Amygdala (tissue), 56 donors: ENCODE measurements at places on chromosomes 3 and 15.

DNA sequence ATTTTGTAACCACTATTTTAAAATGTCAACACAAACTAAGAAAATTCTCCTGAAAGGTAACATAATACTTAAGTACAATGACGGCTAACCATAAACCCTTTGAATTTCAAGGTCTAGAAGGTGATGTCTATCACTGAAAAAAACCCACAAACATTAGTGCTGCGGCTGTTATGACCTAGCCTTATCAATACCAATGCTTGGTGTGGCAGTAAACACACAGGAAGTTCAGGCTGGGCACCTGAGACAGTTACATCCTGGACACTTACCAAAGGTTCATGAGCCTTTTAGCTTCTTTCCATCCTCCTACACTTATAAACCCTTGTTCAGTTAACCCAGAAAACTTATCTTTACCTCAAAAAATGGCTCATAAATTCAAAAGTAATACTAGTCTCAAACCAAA lies 5.8 kb downstream of the HSPBAP1 start:
- no peak for DNase-seq

DNA sequence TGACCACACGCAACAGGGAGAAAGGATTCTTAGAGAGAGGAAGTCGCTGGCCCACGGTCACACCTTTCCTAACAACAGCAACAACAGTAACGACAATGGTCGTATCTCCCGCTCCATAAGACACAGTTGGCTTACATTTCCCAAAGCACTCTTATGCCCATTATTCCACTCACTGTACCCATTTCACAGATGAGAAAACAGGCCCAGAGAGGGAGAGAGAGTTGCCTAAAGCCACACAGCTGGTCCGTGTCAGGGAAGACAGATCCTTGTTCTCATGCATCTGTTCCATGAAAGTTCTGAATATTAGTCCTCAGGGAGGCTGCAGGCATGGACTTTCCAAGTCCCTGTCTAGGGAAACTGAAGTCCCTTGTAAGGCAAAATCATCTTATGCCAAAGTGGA lies 42.0 kb upstream of the ATP2B2 start:
- DNase-seq = no peak

- no peak for DNase-seq
Observed at GRCh38 chr3:195394024-195394423, 48.8 kb downstream of the ACAP2 start.

- DNase-seq = no peak
Observed at GRCh38 chr3:31861826-31862225, 119.2 kb downstream of the OSBPL10 start.

DNA sequence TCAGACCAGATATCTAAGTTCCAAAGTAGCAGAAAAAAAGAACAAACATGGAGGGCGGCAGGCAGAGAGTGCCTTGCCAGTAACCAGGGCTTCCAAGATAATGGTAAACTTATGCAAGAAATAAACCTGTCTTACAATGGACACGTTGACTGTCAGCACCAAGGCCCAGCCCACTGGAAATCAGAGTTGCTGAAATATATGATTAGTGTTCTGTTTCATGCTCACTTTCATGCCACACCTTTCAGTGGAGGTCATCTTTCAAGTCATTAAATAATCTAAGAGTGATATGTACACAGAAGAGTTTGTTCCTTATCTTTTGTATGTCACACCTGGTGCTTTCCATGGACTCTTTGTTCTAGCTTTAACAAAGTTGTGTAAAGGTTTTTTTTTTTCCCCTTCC lies 358.1 kb downstream of the MECOM start:
- no peak for DNase-seq

DNA sequence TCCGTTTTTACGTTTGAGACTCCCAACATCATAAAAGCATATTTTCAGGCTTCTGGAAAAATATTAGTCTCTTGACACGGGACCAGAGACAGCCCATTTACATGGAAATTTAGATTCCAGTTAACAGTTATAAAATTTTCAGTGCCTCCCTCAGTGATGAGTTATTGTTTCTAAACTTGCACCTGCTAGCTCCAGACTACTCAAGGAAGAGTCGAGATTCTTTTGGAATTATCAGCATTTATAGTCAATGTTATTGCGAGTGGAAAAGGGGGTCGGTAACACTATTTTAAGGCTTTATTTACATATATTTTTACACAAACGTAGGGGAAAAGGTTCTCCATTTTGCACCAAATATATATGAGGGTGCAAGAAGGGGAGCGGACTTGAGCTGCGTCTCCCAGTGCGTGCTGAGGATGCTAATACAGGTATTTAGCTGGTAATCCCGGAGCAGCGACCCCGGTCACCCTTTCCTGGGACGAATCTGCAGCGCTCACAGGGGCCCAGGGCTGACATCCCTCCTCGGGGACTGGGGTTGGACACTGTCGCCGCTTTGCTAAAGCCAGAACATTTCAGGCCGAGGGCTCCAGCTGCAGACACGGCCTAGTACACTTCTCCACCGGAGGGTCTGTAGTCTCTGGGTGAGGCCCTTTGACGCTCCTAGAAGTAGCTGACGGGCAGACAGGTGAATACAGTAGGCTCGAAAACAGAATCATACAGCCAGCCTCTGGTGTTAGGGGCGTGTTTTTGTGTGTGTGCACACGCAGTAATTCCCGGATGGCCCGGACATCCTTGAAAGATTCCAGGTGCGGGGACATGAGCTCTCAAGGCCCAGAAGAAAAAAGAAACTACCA lies 729 bp upstream of the ZBTB11 start:
- DNase-seq = no peak

GRCh38 chr15:31228980-31229826 lies 97.4 kb upstream of the KLF13 start:
- no peak for DNase-seq

GRCh38 chr3:137998121-137999042 lies 11.6 kb upstream of the CLDN18 start:
- DNase-seq = no peak

- no peak for DNase-seq
Observed at GRCh38 chr3:39262846-39263245, 17.0 kb downstream of the CX3CR1 start.

GRCh38 chr3:64759811-64760210 lies 72.0 kb upstream of the ADAMTS9 start:
- no peak for DNase-seq

GRCh38 chr15:36809380-36809779 lies 230.0 kb downstream of the CDIN1 start:
- no peak for DNase-seq

- DNase-seq = no peak
Observed at GRCh38 chr3:98971169-98971681, 69.7 kb upstream of the DCBLD2 start.

DNA sequence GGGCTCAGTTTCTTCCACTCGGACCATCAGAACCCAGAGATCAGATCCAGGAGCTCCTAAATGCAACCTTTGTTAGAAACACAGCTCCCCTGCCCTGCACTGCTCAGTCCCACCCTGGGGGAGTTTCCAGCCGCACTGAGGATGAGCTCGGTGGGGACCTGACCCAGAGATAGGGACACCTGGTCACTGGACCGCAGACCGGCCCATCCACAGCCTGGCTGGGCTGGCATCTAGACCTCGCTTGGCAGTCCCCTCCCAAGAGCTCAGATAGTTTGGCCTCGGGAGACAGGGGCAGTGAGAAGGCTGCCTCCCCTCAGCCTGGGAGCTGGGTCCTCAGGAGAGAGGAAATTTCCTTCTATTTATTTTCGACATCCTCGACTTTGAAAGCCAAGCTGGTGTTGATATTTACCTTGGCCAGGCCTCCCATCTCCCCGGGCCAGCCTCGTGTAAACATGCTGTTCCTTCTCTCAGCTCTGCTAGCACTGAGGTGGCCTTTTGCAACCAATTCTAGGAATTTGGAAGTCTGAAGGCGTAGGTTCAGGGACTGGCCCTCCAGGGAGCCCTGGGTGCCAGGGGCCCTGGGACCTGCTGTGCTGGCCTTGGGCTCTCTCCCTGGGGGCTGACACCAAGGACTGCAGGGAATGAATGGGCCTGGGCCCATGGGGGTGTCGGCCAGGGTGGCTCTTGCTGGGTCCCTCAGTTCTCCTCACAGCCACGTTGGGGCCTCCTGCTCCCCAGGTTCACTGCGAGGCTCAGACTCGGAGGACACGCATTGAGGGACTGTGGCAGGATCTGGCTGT lies 90.1 kb downstream of the VGLL4 start:
- no peak for DNase-seq

DNA sequence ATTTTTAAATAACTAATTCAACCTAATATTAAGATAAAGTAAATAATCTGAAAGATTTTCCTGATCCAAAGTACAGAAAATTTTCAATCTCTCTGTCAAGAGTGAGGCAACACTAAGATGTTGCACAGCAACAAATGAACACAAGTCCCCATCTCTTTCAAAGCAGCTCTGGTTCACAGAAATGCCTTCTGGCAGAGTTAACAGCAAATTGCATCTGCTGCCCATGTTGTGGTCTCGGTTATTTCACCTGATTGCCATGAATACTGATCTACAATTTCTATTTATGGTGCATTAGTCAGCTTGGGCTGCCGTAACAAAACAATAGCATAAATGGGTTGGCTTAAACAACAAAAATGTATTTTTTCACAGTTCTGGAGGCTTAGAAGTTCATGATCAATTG lies 167.3 kb downstream of the BCHE start:
- no peak for DNase-seq

- no peak for DNase-seq
Observed at GRCh38 chr15:82138306-82138705, 92.5 kb upstream of the MEX3B start.

DNA sequence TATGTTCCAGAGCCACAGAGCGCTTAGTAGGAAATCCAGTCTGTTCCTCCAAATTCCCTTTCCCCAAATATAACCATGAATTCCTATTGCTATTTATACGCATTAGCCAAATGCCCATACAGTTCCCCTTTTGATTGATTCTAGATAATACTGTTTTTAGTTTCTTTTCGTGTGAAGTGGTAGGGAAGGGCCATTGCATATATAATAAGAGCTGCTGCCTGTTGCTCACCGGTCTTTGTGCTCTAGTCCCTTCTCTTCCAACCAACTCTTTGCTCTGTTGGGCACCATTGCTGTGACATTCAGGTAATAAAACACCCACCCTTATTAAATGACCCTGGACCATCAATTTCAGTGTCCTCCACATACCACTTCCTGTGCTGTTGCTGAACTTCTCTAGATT lies 379.9 kb upstream of the KCNMB2 start:
- no peak for DNase-seq

- no peak for DNase-seq
Observed at GRCh38 chr15:40316931-40317330, 6.6 kb upstream of the INAFM2 start.

DNA sequence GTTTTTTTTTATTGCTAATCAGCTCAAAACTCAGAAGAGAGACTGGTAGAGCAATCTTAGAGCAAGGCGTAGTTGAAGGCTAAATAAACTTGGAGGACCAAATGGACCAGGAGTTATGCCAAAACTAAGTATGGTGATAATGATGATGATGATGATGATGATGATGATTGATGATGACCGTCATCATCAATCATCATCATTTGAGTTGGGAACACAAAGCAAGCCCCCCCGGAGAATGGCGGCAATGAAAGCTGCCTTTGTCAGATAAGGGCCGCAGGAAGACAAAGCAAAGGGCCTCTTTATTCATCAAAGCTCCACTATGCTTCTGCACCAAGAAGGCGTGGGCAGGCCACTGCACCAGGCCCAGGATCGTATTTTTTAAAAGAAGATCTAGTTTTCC lies 82.1 kb upstream of the RAD18 start:
- no peak for DNase-seq

DNA sequence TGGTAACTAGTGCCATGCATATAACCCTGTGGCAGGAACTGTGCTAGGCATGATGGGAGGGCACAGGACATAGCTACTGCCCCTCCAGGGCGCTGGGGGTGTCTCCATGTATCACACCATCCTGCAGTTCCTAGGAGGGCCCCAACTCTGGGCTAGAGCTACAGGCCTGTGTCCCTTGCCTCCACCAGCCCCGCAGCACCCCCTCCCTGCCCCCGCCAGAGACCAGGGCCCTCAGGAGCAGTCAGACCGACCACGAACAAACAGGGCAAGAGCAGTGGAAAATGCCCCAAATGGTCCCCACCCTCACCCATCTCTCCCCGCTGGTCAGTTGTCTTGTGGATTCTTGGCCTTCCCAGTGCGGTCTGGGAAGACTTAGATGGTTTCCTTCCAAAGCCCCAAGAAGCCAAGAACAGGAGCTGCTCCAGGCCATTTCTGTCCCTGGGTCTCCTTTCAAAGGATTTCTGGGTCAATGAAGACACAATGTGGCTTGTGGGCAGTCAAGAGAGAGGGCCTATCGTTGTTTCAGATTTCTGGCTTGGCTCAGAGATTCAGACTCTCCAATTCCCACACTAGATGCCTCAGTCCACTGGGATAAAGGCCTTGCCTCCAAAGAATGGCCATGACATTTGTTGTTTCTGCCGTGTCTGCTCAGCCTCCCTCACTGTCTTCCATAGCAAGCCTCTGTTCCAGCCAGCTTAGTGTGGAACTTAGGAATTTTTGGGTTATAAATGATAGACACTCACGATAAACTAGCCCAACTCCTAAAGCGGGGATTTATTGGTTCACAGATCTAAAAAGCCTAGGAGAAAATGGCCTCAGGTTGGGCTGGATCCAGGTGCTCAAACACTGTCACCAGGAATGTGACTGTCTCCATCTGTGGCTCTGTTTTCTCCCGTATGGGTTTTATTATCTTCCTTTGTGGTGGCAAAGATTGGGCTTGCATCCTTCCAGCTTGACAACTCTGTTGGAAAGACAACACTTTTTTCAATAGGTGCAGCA lies 80.6 kb downstream of the LSM3 start:
- no peak for DNase-seq

DNA sequence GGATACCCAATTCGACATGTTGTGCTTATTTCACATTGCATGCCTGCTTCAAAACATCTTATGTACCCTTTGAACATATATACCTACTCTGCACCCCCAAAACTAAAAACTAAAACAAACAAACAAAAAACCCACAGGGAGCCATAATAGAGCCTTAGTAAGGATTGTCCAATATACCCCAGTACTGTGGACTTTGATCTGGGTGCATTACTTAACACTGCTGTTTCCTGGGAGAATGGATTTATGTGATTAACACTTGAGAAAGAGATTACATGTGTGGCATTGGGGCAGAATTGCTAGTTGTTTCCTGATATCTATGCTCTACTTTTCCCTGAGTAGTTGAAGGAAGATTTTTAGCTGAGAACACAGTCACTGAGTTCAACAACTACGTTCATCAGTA lies 583.4 kb upstream of the ROBO1 start:
- no peak for DNase-seq

DNA sequence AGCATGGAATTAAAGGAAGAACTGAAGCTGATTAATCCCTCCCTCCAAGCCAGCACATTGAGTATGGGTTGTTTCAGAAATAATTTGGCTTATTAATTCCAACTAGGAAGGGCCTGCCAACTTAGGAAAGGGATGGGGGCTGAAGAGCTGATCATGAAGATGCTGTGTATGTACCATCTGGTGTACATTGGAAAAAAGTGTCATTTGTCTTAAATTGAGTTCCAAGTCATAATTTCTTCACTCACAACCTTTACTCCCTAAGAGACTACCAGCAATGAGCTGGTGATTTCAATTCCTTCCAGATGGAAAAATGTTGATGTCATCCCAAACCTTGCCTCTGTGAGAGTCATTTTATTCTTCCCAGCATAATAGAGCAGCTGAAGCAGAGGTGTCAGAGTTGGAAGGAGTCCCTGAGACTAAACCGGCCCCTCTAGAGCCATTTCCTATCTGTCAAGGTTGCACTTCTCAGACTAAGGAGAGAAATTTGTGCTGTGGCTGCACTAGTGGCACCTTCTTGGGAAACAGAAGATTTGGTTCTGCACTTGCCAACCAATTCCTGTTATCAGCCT lies 79.4 kb downstream of the GTPBP8 start:
- DNase-seq = no peak
